Astrocyte (in vitro differentiated cells and primary cell): ENCODE measurements at places on chromosomes 3 and 15. TPM values are rescaled to one million over a fixed set of nuclear protein-coding genes. Genes with fewer than 3 reads are reported as not detected.

GRCh38 chr3:147614210-147614609 is 205.0 kb downstream of the ZIC1 start:
- no peaks in the 10 kb centered on the region for H3K4me1 ChIP-seq
- no peak overlapping the region for H3K4me3 ChIP-seq
- peak overlapping the region; percentile 16 for H3K27ac ChIP-seq

C2CD4B gene
- not detected in 2 replicates for total RNA-seq

WDR82 gene
- 57.4 and 59.7 TPM in 2 replicates for total RNA-seq

DNA sequence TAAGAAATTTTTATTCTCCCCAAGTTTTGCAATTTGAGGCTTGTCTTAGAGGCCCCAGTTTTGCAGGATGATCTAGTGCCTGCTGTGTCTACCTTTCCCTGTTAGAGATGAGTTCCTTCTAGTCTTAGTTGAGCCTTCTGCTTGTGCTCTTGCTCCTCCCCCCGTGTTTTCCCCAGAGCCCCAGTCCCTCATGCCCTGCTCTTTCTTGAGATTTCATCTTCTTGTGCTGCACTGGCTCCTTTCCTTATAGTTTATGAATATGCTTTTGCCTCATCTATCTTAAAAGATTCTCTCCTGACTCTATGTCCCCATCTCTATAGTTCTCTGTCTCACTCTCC is 4.7 kb downstream of the GAP43 start:
- no peak overlapping the region for H3K27ac ChIP-seq
- H3K36me3 ChIP-seq = no peaks in the 10 kb centered on the region
